ENCODE measurements at places on chromosomes 4 and X.

- no peak for DNase-seq
Observed at GRCh38 chr4:18227880-18228279, 206.3 kb upstream of the LCORL start.

- DNase-seq, result no peak
Observed at GRCh38 chrX:87616371-87616770, 98.8 kb downstream of the KLHL4 start.

GRCh38 chr4:2771264-2771663, 15.1 kb upstream of the TNIP2 start:
- no peak for DNase-seq

DNA sequence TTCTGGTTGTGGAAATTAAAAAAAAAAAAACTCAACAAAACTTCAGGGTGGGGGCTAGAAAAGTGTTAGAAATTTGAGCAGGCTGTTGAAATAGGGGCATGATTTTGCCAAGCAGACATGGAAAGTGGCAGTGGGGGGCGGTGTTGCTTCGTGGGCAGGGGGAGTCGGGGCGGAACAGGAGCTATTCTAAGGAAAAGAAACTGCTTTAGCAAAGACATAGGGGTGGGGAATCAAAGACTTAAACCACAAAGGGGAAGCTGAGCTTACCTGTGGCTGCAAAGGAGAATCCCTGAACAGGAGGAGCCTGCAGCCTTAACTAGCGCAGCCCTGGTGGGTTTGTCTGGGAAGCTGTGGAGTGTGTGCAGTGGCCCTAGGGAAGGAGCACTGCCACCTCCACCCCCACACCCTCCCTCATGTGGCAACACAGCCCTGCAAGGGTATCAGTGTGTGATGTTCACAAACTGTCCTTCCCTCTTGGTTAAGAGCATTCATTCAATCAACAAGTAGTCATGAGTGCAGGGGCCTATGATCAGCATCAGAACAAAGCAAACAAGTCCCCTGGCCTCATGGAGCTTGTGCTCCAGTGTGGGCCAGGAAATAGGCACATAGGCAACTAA, 20.5 kb downstream of the SEL1L3 start:
- no peak for DNase-seq

DNA sequence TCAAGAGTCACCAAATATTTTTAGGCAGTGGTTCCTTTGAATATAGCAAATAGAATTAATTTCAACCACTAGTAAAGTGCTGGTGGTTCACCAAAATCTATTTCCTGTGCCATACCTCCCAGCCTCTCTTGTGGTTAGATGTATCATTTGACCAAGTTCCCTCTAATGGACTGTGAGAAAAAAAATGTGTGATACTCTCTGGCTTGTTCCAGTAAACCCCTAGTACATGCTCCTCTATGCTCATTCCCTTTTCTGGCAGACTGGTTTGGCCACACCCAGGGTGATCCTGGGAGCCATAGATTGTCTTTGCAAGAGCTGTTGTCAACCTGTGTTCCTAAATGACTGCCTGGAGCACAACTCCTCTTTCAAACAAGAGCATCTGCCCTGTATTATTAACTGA, 109.5 kb downstream of the FRAS1 start:
- DNase-seq, result no peak

GRCh38 chr4:6855692-6856297, 53.8 kb upstream of the TBC1D14 start:
- no peak for DNase-seq

GRCh38 chr4:76002176-76002575, 5.1 kb downstream of the CXCL9 start:
- DNase-seq, result no peak

All from ascending aorta (tissue), 2 donors.